Activated CD4-positive, alpha-beta T cell treated with anti-CD3 and anti-CD28 coated beads, Interleukin-2, amount 10 ng/mL, durations not matched to agents 7 days and 5 days (primary cell): ENCODE measurements at places on chromosomes 6 and 20.

- no peak for DNase-seq
Measured at GRCh38 chr6:137353842-137354397, 134.7 kb upstream of the IFNGR1 start.

GRCh38 chr6:16311763-16312162, 73.4 kb downstream of the GMPR start:
- DNase-seq = no peak

GRCh38 chr6:122563364-122564052, 46.7 kb upstream of the PKIB start:
- no peak for DNase-seq

GRCh38 chr6:116060572-116061283, at the start of gene FRK:
TSS of gene FRK (minus strand) at chr6:116060891. CDS start at chr6:116060311, 580 bp downstream.
- DNase-seq = no peak

DNA sequence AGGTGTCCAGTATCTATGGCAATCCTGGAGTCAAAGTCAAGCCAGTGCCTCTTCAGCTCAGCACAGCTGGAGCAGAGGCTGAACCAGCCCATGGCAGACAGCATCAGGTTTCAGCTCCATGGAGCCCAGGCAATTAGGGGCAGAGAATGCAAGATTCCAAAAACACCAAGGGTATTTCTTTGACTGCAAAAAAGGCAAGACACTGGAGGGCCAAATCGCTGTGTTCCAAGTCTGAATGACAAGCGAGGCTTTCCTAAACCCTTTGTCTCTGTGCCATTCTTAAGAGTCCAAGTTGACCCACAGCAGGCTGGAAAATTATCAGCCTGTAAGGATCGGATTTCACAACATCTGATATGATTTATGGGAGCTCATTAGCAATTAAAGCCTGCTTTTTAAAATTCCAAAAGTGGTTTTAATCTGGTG, 49.7 kb upstream of the TGM3 start:
- DNase-seq = no peak

DNA sequence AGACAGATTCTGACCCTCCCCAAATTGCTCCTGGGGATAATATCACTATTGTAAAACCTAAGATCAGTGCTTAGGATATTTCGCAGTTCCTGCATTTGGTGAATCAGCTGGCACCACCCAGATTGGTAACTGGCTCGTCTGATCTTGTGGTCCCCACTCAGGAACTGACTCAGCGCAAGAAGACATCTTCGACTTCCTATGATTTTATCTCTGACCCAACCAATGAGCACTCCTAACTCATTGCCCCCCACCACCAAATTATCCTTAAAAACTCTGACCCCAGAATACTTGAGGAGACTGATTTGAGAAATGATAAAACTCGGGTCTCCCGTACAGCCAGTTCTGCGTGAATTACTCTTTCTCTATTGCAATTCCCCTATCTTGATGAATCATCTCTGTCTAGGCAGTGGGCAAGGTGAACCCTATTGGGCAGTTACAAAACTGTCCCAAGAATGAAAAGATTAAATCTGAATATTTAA, 55.7 kb upstream of the PRND start:
- peak; percentile 65 for DNase-seq

- no peak for DNase-seq
Measured at GRCh38 chr6:7881765-7882500, 28.7 kb downstream of the TXNDC5 start.

DNA sequence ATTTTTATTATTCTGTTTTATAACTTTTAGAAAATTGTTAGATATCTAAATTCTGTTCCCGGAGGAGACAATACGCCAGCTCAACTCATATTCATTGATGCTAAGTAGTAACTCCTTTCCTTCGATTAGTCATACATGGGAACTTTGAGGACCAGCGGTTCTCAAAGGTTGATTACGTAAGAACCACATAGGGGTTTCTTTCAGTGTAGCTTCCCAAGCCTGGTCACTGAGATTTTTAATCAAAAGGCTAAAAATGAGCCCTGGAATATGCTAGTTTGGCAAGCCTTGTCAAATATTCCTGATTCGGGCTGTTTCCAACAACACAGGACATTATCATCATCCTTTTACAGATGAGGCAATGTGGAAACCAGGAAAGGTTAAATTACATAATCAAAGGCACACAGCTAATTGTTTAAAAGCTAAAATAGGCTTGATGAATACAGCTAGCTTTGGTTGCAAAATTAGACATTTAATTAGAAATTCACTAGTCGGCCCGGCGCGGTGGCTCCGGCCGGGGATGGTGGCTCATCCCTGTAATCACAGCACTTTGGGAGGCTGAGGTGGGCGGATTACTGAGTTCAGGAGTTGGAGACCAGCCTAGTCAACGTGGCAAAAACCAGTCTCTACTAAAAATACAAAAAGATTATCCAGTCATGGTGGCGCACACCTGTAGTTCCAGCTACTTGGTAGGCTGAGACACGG, 14.6 kb upstream of the MEI4 start:
- no peak for DNase-seq

GRCh38 chr6:56746767-56747504, 104.2 kb upstream of the DST start:
- DNase-seq = no peak

- DNase-seq = no peak
Measured at GRCh38 chr20:10402938-10403608, 30.9 kb downstream of the MKKS start.

GRCh38 chr20:31573555-31574321, 31.4 kb upstream of the ID1 start:
- no peak for DNase-seq

DNA sequence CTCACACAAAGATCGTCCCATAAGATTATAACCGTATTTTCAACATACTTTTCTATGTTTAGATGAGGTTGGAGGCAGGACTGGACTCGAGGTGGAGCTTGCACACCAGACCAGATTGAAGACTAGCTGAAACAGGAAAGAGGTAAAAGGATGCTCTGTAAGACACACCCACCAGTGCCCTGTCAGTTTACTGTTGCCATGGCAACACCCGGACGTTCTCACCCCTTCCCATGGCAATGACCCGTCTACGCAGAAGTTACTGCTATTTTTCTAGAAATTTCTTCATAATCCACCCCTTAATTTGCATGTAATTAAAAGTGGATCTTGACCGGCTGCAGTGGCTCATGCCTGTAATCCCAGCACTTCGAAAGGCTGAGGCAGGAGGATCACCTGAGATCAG, 13.6 kb upstream of the SRSF6 start:
- no peak for DNase-seq

GRCh38 chr6:166862287-166862977, 93.9 kb downstream of the RNASET2 start:
- peak; percentile 43 for DNase-seq

DNA sequence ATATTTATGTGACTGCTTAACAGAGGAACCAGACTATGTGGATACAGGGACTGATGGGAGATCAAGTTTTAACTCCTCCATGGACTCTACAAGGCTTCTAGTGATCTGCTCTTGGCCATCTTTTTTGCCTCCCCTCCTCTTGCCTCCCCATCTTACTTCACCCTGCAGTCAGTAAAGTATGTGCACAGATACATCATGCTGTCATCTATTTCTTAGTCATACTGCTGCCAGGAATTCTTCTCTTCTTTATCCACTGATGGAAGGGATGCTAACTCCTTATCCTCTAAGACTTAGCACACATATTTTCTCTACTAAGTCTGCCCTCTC, 27.6 kb upstream of the FAM83C start:
- no peak for DNase-seq

- DNase-seq = no peak
Measured at GRCh38 chr6:54198134-54198533, 86.9 kb downstream of the MLIP start.

- DNase-seq = no peak
Measured at GRCh38 chr20:23305098-23305497, 45.5 kb upstream of the NXT1 start.

- DNase-seq = no peak
Measured at GRCh38 chr20:16243470-16243869, 329.8 kb downstream of the KIF16B start.

GRCh38 chr20:3473944-3474343, 3.1 kb downstream of the ATRN start:
- DNase-seq = no peak

- DNase-seq = no peak
Measured at GRCh38 chr6:85023721-85024120, 259.3 kb upstream of the TBX18 start.

DNA sequence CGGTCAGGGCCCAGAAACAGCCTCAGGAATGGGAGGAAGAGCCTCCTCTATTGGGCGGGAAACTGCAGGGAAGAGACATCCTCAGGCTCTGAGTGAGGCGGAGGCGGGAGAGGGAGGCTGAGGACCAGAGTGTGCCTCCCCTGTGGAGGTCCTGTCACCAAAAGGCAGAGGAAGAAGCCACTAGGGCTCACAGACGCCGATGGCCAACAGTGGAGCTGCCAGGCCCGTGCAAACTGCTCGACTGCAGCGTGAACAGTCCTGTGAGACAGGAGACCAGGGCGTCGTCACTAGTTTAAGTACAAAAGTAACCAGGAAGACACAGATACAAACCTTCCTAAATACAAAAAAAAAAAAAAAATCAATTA, 82.7 kb downstream of the TAF4 start:
- DNase-seq = no peak

- DNase-seq = no peak
Measured at GRCh38 chr6:150129616-150130505, 13.0 kb upstream of the PPP1R14C start.

- DNase-seq = no peak
Measured at GRCh38 chr6:39441986-39442385, 119.5 kb upstream of the KCNK16 start.

DNA sequence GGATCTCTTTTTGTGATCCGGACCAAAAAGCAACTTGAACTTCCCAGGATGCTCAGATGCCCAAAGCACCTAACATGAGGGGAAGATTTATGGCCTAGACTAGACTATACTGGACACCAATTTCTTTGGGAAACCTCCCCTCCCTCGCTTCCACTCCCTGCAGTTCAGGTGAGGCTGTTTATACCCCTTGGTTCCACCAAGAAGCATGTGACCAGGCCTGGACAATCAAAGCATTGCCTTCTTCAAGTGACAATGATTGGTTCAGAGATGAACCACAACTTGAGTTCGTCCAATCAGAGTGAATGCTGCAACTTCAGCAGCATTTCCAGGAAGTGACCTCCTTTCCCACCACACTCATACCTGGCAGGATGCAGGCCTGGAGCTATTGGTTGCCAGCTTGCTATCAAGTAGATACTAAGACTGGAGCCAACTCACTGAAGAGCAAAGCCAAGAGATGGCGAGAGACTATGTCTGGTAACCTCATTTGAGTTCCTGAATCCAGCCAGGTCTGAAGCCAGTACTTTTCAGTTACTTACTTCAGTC, 45.6 kb upstream of the SLC9A8 start:
- DNase-seq = no peak
